ENCODE measurements at places on chromosomes 6 and 20.

DNA sequence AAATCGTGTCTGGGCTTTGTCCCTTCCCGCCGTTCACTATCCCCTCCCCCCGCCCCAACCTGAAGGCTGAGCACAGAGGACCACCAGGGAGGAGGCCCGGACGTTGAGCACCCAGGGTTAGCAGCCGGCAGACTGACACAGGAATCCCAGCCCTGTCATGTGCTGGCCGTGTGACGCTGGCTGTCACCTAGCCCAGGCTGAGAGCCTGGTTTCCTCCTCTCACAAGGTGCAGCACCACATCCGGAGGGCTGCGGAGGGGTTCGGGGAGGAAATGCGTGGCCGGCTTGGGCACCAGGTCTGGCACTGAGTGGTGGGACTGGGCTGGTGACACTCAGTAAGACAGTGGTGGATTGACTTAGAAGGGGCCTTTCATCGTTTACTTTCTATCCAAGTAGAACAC lies 4.6 kb upstream of the LSM14B start:
- no peak for DNase-seq

DNA sequence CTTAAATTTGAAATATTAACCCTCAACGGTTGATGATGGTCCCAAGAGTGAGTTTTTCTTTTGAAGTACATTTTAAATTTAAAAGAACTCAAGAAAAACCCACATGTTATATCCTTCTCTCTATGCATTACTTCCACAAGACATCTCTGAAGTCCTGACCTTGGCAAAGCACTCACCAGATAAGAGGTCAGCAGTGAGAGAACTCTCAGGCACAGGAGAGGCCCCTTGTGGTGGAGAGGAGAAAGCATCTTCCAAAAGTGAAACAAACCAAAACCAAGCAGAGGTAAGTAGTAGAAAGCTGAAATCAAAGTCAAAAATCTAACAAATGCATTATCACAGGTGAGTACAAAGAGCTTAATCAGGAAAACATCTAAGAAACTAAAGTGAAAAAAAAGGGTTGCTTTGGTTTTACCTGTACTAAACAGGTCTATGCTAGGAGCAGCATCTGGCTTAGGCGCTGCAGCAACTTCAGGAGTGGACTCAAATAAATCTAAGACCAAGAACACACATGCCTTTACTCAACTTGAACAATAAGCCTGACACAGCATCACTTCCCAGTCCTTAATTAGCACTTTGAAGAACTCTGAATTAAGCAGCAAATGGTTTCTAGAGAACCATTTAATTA lies 80.5 kb downstream of the PRSS35 start:
- DNase-seq = no peak

- no peak for DNase-seq
Measured at GRCh38 chr20:18801516-18801915, 12.1 kb upstream of the SCP2D1 start.

DNA sequence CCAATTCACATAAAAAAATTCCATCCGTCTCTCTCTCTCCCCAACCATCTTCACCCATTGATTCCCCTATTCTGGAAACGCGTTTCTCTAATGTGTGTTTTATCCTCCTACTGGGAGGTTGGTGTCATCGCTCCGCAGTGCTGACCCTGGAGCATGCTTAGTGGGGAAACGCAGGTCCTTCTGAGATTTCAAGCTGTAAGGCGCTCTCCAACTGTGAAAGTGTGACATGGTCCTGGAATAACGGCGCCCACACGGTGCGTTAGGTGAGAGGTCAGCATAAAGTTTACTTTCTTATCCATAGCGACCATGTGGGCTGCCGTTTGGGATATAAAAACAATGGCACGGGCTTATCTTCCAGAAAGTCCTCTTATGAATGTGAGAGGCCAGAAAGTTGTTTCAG lies 123.9 kb downstream of the WDR27 start:
- DNase-seq = no peak

DNA sequence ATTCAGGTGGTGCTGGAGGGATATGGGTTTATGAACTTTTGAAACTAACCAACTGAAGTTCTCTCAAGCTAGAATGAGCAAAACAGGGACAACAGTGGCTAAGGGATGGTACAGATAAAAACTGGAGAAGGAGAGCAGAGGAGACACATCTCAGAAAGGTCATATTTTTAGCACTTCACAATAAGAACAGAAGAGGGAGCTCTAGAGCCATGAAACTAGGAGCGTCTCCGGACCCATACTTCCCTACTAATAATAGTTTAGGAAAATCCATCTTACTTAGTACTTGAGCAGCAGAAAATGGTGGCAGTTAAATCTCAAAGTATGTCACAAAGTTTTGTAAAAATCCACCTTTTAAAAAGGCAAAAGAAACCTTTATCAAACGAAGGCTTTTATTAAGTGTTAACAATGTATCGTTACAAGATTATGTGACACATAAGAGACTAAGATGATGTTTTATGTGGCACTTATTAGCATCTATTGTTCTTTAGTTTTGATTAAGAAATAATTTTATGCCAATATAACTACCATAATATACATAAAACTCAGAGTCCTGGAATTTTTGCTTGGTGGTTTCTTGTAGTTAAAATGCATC lies 278.6 kb downstream of the TBC1D32 start:
- DNase-seq = no peak

GRCh38 chr6:158849899-158850806 lies 31.0 kb upstream of the EZR start:
- DNase-seq = peak; percentile 72

GRCh38 chr6:149895833-149896271 lies 2.1 kb downstream of the RAET1E start:
- DNase-seq = peak; percentile 7

- no peak for DNase-seq
Measured at GRCh38 chr6:1380625-1381427, 8.6 kb upstream of the FOXF2 start.

GRCh38 chr6:20229881-20230280 lies 17.6 kb upstream of the MBOAT1 start:
- DNase-seq = no peak

DNA sequence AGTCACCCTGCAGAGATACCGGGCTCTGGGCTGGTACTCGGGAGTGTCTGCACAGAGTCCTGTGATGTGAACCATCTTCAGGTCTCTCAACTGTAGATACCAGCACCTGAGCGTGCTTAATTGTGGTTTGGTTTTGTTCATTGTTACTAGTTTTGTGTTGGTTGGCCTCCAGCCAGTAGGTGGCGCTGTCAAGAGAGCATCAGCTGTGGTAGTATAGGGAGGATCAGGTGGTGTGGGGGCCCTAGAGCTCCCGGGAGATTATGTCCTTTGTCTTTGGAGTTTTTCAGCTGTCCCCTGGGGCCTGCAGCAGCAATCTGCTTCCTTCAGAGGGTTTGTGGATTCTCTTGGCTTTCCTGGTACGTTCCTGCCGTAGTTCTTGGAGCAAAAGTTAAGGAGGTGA lies 67.9 kb downstream of the CDYL start:
- no peak for DNase-seq

GRCh38 chr20:3646651-3647050 lies 16.5 kb downstream of the GFRA4 start:
- no peak for DNase-seq

DNA sequence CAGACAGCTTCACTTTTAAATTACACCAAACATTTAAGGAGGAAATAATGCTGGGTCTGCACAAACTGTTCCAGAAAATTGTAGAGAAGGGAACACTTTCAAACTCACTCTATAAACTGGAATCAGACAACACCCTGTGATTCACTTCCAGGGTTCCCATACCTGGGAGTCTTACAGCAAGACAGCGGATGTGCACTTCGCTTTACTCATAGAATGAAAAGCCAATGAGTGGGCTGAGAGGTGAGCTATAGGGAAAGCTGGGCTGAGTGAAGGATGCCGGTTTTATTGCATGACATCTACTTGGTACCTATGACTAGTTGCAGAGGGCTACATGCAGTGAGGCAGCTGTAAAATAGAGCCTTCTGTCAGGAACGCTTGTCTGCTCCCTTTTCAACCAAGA lies 152.1 kb downstream of the FNDC1 start:
- DNase-seq = no peak

- peak; percentile 35 for DNase-seq
Measured at GRCh38 chr6:41734666-41735426, 562 bp downstream of the TFEB start.

- DNase-seq = no peak
Measured at GRCh38 chr6:159875194-159875593, 15.6 kb upstream of the MAS1 start.

GRCh38 chr20:50325651-50326050 lies 135.0 kb downstream of the CEBPB start:
- DNase-seq = no peak

DNA sequence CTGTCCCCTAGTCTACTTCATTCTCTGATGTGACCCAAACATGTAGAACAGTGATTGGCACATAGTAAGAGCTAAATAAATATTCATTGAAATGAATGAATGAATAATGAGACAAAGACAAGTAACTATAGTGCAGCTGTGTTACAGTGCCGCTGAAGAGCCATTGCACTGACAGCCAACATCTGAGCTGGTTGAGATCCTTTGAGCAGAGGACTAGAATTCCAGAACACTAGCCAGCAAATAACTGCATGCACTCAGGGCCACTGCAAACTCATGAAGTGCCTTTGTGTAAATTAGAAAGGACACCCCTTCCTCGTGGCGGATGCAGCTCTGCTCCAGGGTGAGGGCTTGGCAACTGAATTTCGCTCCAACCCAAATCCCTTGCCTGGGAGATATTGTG lies 230.3 kb upstream of the CDYL start:
- no peak for DNase-seq

- DNase-seq = no peak
Measured at GRCh38 chr20:8646033-8646441, 422.9 kb upstream of the PLCB4 start.

- DNase-seq = no peak
Measured at GRCh38 chr20:35314816-35315631, 22.8 kb upstream of the FAM83C start.

DNA sequence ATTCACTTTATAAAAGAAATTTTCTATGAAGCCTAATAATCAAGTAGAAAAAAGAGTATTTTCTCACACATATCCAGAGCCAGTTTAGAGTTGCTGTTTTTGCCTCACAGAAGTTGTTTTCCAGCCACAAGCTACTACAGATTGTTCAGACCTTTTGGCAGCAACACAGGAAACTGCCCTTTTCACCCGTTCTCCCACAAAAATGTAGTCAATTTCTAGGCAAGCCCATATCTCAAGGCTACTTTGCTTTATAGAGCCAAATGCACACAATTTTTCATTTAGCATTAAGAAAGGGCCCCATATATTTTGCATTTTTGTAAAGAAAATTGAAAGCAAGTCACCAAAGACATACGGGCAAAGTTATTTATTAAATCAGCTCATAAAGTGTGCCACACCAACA lies 49.5 kb downstream of the EPB41L2 start:
- DNase-seq = no peak

DNA sequence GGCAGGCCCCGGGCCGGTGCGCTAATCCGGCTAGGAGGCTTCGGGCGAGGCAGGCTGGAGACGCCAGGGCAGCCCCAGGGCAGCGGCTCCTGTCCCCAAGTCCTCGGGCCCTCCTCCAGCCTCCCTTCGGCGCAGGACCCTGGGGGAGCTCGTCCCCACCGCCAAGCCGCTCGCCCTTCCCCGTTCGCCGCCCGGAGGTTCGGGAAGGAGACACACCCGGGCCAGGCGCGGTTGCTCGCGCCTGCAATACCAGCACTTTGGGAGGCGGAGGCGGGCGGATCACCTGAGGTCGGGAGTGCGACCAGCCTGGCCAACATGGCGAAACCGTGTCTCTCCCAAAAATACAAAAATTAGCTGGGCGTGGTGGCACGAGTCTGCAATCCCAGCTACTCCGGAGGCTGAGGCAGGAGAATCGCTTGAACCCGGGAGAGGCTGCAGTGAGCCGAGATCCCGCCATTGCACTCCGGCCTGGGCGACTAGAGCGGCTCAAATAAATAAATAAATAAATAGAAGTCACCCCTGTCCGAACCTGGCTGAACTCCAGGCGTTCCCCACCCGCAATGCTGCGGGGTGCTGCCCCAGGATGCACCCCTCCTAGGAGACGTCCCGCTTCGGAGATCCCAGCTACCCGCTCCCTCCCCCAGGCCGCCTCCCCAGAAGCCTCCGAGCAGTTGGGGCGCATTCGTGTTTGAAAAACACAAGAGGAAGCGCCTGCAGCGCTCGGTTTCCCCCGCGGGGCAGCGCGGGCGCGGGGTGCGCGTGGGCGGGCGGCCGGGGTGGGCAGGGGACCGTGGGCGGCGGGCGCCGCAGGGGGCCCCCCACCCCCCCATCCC lies 27.5 kb downstream of the SERPINB9 start:
- no peak for DNase-seq

DNA sequence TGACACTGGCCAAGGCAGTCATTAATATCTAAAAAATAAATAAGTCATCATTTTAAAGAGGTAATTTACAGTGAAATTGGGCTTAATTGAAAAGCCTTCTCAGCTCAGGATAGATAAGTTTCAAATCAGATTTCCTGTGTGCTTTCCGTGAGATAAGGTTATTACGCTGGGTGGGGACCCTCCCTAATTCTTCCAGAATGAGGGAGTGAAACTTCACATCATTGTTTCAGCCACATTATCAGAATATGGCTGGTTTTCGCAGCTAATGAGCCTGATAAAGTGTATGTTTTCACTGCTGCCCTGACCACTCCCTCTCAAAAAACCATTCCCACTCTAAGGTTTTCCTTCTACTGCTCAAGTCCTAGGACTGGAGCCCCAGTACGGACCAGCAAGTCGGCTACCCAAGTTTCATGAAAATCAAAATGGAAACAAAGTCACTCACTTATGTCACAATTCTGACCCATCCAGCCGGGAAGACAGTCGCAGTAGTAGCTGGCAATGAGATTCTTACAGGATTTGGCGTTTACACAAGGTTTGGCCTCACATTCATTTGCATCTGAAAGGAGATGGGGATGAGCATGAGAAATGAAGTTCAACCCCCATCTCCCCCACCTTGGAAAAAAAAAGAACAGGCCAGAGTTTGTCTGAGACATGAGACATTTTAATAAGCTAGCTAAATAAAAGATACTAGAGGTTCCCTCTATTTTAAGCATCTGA lies 24.6 kb downstream of the JAG1 start:
- no peak for DNase-seq

DNA sequence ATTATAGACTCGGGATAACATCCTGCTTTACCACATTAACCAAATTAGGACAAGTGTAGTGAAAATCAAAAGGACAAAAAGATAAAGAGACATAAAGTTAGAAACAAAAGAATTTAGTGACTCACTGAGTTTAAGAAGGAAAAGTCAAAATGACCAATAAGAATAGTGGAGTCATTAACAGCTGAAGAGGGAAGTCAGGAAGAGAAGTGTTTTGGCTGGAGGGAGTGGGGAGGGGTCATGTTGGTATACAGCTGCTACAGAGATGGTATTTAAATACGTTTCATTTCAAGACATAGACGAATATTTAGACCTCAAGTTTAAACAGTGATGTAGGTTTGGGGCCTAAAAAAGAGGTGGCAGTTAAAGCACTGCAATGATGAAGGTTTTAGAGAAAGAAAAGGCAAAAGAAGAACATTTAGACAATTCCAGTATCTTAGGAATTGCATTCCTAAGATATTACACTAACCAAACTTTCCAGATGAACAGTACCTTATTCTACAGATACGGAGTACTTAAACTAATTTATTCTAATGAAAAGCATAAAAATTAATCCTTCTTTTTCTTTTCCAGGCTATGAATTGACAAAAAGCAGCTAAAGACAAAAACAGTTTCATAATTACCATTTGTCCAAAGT lies 10.6 kb downstream of the FKBP5 start:
- no peak for DNase-seq

GRCh38 chr6:14162826-14163225 lies 45.3 kb downstream of the CD83 start:
- DNase-seq = no peak
